ENCODE measurements at places on chromosomes 16 and 17. TPM values are rescaled to one million over a fixed set of nuclear protein-coding genes. Genes with fewer than 3 reads are reported as not detected.

- no peak for DNase-seq
These were observed 4.8 kb downstream of the SLC7A5 start for GRCh38 chr16:87864331-87864989.

DNA sequence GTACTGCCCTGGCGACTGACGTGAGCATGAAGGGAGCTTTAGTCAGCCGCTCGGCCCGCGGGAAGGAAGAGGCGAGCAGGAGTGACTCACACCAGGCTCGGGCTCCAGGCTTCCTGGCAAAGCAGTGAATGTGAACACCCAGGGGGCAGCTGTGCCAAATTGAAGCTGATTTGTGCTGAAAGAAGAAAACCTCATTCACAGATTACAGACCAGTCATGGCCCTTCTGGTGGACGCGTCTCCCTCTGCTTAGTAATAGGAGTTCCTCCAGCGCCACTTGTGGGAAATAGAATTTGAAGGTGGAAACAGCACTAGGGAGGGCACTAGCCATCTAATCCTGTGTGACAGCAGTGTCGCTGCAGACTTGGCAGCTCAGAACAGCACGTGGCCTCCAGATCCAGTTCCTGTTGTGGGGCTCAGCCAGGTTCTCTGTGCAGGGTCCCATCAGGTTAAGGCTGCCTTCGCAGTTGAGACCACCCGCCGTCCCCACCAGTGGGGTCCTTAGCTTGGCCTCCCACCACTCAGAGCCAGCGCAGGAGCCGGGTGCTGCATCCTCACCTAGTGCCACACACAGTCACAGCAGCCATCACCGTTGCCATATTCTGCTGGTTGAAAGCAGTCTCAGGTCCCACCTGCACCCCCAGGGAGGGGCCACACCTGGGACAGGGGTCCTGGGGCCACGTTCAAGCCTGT is 164.5 kb upstream of the CHMP6 start:
- DNase-seq = peak; percentile 66

GRCh38 chr16:49466881-49467280 is 93.3 kb downstream of the C16orf78 start:
- no peak for DNase-seq

Gene NXN
- total RNA-seq = 20.2 TPM

Gene ACE
- total RNA-seq = 5.4 TPM

Gene ALOX15
- total RNA-seq = not detected

DNA sequence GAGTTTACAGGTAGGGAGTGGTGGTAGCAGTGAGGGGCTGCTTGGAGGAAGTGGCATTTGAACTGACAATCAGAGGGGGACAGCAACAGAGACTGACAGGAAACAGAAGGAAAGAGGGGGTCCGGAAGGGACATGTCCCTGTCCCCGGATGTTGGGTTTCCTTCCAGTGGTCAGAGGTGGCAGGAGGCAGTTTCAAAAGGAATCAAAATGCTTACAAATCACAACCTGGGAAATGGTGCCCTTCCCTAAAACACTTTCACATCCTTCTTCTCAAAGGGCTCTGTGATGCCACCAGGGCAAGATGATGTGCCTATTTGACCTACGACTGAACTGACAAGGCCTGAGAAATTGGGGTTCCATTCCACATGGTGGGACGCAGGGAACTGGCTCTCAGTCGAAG is 19.7 kb downstream of the ADGRG1 start:
- no peak for DNase-seq

- peak; percentile 15 for DNase-seq
These were observed 83.0 kb upstream of the CIBAR2 start for GRCh38 chr16:85195271-85195647.

GRCh38 chr17:73341350-73342049 is 29.7 kb upstream of the CDC42EP4 start:
- DNase-seq = peak; percentile 38

DNA sequence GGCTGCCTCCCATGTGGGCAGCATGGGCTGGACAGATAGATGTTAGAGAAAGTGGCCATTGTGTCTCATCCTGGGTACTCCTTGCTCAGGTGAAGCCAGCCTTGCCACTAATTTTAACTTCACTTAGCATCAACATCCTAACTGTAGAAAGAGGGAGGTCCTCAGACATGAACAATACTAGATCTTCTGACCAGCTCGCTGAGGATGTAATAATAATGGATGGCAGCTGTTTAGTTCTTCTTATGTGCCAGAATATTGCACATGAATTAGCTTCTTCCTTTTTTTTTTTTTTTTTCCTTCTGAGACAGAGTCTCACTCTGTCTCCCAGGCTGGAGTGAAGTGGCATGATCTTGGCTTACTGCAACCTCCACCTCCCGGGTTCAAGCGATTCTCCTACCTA is 232.4 kb downstream of the CCDC182 start:
- no peak for DNase-seq

DNA sequence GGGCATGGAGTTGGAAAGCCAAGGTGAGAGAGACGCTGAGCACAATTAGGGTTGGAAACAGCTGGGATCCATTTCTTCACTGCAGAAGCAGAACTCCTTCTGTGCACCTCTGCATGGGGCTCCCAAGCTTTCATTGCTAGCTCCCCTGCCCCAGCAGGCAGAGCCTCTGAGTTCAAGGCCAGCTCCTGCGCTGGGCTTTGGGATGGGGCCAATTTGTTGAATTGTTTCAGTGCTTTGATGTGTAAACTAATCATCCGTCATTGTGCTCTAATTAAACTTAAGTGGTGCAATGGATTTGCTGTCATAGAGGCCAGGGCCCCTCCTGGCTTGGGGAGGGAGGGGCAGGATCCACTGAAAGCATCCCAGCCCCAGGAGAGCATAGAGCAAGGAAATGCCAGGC is 13.5 kb upstream of the LYRM9 start:
- DNase-seq = no peak

DNA sequence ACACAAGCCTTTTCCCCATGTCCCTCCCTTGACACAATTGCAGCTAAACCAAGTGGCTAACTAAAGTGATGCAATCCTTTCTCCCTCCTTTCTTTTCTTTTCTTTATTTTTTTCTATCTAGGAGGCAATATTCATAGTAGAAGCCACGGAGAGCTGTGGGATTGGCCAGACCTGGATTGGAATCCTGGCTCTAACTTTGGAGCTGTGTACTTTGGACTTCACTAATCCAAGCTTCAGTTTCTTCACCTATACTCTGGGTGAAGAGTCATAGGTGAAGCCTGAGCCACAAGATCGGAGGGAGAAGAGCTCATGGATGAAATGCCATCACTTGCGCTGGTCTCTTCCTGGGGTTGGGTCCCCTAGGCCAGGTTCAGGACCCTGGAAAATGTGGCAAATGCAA is 177.2 kb downstream of the IRX5 start:
- DNase-seq = no peak

Gene KRT12
- total RNA-seq = not detected

Measured in Right ventricle myocardium superior (tissue), 1 donor.